ENCODE measurements at places on chromosomes 1 and 21.

GRCh38 chr21:34195335-34195734 lies 122.0 kb downstream of the MRPS6 start:
- DNase-seq, result no peak

DNA sequence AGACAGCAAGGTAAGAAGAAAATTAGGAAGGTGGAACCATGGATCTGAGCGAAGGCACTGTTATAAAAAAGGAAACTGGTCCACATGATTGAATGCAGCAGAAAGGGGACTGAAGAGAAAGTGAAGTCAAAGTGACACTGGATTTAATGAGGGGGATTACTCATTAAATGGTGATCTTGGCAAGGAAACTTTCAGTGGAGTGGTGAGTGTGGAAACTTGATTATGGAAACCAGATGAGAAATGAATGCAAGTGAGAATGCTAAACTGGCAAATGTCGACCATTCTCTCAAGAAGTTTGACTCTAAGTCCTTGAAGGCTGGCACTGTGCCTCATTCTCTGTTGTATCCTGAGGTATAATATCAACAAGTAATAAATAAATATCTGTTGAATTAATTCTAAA lies 23.3 kb downstream of the COLGALT2 start:
- no peak for DNase-seq

DNA sequence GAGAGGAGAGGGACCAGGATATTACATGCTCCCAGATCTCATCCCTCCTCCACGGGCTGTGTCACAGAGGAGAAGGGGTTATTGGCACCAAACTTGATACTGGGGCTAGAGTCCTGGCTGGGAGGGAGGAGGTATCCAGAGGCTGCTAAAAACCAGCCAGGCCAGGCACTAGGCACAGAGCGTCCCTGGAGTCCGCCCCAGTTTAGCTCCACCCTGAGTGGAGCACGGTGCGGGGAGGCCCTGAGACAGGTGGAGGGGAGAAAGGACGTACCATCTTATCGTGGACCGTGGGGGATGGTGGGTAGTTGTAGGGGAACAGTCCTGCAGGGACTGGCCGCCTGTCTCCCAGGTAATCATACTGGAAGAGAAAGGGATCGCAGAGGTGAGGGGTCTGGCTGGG lies 42.7 kb upstream of the GOLT1A start:
- no peak for DNase-seq

GRCh38 chr1:10833630-10834557 lies 37.4 kb upstream of the CASZ1 start:
- no peak for DNase-seq

DNA sequence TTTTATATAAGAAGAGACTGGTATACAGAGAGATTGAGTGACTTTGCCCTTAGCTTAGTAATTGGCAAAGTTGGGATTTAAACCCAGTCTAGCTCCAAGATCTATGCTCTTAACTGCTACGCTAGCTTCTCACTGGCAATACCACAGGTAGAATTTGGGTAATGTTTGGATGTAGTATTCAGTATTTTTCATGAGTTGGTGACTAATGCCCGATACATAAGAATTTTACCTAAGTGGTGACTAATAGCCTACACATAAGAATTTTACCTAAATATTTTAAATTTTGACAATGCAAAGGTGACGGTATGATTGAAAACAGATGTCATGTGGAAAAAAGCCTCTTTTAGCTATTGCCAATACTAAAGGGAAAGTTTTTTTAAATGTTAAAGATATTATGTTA lies 24.3 kb downstream of the GPSM2 start:
- no peak for DNase-seq

- DNase-seq, result no peak
Measured at GRCh38 chr1:208088319-208088718, 155.9 kb downstream of the PLXNA2 start.

DNA sequence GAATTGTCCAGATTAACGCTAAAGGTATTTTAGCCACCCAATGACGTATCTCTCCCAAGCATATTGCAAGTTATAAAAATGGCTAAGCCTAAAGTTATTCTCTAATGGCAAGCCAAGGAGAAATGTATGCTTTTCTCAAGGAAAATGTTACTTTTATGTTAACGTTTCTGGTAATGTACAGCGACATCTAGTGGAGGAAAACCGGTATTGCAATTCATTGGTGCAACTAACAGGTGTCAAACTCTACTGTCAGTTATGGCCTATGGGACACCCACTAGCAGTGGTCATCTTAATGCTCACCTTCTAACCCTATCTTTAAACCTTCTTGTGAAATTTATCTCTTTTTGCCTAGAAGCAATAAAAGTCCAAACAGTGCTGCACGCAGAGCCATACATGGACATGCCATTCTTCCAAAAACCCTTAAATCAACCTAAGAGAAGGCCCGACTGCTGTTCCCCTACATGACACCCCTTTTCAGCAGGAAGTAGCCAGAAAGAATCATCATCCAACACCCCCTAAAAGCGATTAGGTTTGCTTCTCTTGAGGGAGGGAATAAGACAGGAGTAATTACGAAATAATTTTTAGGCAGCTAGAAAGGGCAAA lies 68.7 kb upstream of the LRIF1 start:
- peak; percentile 30 for DNase-seq

GRCh38 chr1:170354246-170354645 lies 177.7 kb upstream of the GORAB start:
- no peak for DNase-seq

- DNase-seq, result no peak
Measured at GRCh38 chr1:224507771-224508523, 73.3 kb upstream of the WDR26 start.

- peak; percentile 74 for DNase-seq
Measured at GRCh38 chr21:42063571-42064521, 7.3 kb upstream of the UMODL1 start.

- no peak for DNase-seq
Measured at GRCh38 chr1:164688791-164689190, 129.8 kb downstream of the PBX1 start.

GRCh38 chr1:64471218-64472039 lies 1.5 kb downstream of the CACHD1 start:
- DNase-seq, result no peak

GRCh38 chr1:167898578-167899222 lies 15.2 kb downstream of the ADCY10 start:
- no peak for DNase-seq

DNA sequence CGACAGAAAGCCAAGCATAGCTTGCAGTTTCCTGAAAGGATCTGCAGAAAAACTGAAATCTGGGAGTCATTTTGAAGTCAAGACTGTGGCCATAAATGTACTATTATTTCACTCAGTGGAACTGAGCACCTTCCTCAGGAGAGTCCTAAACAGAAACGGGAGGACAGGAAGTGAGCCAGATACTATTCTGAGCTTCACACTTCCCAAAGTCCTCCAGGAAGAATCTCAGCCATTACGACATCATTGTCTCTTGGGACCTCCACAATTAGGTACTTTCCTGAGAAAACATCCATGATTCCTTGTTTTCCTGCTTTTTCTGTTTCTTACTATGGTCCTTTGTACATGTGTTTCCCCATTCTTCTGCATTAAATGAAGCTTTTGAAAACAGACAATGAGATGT lies 299.2 kb upstream of the USP25 start:
- no peak for DNase-seq

GRCh38 chr1:146031476-146031875 lies 9.9 kb upstream of the HJV start:
- DNase-seq, result no peak

DNA sequence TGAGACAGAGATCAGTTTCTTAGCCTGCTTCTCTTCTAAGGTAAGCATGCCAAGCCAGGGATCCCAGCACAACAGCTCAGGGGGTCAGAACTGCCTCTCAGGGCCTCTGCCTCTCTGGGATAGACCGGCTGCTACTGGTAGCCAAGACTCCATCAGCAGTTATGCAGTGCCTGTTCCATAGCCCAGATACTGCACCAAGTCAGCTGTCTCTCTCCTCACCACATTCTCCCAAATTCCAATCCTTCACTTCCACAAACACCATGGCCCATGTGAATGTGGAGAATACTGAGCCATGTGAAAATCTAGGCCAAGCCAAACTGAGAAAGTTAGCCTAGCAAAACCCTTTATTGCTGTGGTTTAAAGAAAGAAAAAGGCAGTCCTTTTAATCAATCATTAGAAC lies 37.5 kb downstream of the CDC42BPA start:
- no peak for DNase-seq

GRCh38 chr21:17393413-17393812 lies 119.4 kb upstream of the CXADR start:
- DNase-seq, result no peak

DNA sequence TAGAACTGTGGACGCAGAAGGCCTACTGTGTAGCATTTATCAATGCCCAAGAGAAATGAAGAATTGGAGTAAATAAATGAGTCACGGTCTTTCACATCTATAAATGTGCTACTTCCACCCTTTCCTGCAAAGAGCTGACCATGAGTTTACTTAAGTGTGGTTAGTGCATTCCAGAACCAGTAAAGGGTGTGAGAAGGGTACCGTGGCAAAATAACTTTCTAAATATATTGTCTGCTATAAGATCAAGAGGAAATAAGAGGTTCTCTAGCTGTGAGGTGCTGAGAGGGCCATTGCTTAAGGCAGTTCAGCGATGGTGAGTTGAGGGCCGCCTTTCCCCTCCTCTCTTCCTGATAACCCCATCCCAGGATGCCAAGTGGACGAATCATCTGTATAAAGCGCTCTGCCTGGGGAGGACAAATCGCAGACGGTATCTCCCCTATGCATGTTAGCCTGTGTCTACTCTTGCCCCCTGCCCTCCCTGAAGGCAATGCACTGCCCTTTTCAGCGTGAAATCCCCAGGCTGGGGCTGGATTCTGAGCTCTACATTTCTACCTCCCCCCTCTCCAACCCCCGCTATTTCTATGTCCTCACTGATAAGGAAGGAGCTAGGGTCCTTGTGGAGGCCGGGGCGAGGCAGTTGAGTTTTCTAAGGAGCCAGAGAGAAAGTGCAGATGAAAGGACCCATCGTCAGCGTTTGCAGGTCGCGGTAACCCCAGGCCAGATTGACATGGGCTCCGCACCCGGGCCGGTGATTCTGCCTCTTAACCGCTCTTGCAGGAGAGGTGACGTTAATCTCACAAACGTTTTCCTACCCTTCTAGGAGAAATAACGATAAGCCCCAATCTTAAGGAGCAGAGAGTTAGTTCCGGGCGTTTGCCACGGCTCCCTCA lies 1.5 kb upstream of the NCAM2 start:
- peak; percentile 6 for DNase-seq

- DNase-seq, result no peak
Measured at GRCh38 chr1:171220581-171221054, 27.7 kb upstream of the FMO1 start.

DNA sequence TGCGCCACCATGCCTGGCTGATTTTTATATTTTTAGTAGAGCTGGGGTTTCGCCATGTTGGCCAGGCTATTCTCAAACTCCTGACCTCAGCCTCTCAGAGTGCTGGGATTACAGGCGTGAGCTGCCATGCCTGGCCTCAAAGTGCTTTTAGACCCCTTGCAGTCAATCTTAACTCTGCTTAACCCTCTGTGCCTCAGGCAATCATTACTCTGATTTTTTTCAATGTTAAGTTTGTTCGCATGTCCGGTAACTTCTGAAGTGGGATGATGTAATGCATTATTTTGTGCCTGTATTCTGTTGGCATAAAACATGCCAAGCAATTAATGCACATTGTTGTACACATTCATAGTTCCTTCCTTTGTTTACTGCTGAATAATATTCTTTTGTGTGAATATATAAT lies 18.6 kb downstream of the SMG7 start:
- no peak for DNase-seq

GRCh38 chr1:157968946-157969345 lies 24.5 kb upstream of the KIRREL1 start:
- no peak for DNase-seq

GRCh38 chr1:2466958-2467554 lies 9.0 kb upstream of the PLCH2 start:
- no peak for DNase-seq

DNA sequence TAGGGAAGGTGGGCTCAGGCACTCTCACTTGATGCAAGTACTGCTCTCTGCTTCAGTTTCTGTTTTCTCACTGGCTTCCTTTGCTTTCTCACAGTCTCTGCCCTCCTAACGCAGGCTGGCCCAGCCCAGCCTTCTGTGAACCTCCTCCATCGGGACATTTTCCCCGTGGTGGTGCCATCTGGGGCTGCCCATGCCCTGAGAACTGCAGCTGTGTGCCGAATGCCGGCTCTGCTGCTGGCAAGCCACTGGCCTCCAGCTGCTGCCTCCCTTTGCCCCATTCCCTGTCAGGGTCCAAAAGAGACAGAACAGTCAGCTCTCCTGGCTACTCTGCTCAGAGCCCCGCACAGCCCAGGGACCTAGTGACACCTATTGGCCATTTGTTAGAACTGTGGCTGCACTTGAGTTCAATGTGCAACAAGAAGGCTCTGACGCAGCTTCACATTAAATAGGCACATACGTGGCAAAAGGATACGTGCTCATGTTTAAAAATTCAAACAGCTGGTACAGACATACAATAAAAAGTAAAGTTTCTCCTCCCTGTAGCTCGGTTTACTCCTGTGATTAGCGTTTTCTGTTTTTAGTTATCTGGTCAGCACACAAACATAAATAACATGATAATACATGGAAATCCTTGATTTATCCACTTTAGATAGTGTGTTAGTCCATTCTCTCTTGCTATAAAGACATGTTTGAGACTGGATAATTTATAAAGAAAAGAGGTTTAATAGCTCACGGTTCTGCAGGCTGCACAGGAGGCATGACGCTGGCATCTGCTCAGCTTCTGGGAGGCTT lies 46.6 kb downstream of the FCRL5 start:
- DNase-seq, result peak; percentile 64

GRCh38 chr1:44994309-44994898 lies 8.0 kb upstream of the EIF2B3 start:
- DNase-seq, result no peak

DNA sequence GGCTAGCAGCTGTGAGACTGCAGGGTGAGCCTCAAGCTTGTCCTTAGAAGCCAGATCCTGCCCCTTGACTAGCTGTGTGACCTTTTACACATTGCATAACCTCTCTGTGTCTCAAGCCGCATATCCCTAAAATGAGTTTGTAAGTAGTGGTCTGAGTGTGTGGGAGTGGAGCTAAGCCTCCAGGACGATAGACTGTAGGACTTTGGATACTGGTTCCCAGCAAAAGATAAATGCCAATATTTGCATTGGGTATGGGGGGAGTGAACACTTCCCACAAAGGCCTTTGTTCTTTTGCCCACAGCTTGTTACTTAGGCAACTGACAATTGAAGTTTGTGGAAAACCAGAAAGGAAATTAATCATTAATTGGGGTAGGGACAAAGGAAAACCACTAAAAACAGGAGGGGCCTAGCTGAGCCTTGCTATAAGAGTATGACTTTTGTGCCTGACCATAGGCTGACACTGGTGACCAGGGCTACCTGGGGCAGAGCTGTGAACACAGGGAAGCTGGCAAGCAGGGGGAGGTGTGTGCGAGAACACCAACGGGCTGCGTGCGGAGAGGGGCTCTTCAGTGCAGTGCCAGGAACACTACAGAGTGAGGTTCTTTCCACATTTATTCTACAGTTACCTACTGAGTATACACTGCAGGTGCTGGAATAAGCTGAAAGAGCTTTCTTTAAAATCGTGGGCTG lies 102.4 kb upstream of the ETV3 start:
- no peak for DNase-seq

DNA sequence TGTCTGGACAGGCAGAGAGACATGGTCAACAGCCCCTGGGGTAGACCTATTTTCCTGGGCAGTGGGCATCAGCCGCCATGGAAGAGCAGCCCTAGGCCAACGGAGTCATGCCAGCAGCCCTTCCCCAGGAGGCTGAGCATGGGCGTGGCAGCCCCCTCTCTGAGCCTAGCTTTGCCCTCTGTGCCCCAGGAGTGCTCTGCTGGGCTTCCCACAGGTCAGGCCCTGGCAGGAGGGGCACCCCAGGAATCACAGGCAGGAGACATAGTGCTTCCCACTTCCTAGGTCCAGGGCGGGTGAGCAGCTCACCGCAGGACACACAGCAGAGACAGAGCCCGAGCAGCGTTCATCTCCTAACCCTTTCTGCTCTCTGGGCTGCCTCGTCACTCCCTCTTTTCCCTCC lies 132.8 kb downstream of the GLIS1 start:
- no peak for DNase-seq
